Anterior cingulate cortex (tissue), 58 donors: ENCODE measurements at places on chromosomes 7 and 10.

GRCh38 chr7:151023232-151023631 lies 1.1 kb downstream of the ATG9B start:
- no peak for DNase-seq

- no peak for DNase-seq
Measured at GRCh38 chr7:98729121-98729520, 112.0 kb downstream of the NPTX2 start.

- no peak for DNase-seq
Measured at GRCh38 chr7:101466871-101467270, 104.2 kb downstream of the COL26A1 start.

- DNase-seq = no peak
Measured at GRCh38 chr10:88813200-88813599, 10.7 kb downstream of the LIPM start.

GRCh38 chr10:57494486-57494885 lies 773.2 kb downstream of the IPMK start:
- no peak for DNase-seq

DNA sequence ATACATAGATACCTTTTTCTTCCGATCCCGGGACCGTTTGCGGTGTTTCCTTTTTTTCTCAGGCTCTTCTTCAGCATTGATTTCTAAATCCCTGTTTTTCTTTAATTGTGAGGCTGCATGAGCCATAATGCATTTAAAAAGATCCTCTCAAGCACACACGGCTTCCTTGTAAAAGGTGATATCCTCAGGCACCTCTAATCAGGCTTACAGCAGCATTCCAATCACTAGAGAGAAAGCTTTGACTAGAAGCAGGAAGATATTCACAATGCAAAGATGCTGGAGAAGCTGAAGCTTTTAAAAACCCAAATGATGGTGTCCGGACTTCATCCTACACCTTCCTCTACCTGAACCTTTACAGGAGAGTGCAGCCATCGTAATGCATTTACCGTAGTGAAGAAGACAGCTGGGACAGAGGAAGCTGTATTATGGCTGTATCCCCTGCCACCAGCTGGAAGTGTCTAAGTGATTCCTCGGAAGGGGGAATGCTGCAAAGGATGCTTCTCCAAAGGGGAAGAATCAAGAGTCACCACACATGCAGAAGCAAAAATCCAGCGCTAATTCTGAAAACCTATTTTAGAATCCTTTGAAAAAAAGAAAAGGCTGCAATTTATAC lies at the start of gene ANK3:
Gene ANK3 (minus strand): TSS at position 463 of the 613 bp plus-strand sequence. CDS start 337 bp downstream, at position 126.
- DNase-seq = no peak

DNA sequence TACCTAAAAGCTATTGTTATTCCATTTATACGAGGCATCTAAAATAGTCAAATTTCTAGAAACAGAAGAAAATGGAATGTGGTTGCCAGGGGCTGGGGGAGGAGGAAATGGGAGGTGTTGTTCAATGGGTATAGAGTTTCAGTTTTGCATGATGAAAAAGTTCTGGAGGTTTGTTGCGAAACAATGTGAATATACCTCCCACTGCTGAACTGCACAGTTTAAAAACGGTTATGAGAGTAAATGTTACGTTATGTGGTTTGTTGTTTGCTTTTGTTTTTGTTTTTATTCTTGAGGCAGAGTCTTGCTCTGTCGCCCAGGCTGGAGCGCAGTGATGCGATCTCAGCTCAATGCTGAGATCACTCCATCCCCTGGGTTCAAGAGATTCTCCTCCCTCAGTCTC lies 64.9 kb upstream of the NRBF2 start:
- no peak for DNase-seq

DNA sequence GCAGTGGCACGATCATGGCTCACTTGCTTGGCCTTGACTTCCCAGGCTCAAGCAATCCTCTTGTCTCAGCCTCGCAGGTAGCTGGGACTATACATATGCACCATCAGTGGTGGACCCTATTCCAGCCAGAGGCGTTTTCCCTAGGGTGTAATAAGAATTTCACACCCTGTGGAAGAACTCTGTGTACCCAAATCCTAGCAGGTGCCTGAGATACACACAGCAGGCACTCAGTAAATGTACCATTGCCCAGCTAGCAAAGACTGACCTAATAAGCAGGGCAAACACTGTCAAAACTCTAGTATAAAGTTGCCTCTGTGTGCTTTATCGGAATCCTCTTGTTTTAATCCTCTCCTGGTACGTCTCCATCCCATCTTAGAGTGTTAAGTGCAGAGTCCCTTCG lies 33.7 kb upstream of the BHLHA15 start:
- DNase-seq = no peak

DNA sequence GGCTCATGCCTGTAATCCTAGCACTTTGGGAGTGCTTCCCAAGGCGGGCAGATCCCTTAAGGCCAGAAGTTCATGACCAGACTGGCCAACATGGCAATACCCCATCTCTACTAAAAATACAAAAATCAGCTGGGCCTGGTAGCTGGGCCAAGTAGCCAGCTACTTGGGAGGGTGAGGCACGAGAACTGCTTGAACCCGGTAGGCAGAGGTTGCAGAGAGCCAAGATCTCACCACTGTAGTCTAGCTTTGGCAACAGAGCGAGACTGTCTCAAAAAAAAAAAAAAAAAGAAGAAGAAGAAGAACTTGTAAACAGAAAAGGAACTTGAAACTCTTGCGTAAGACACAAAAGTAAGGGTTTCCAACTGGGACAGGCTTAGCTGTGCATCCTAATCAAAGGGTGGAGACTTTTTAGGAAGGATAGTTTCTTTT lies 5.6 kb upstream of the IFIT2 start:
- DNase-seq = no peak
